Mesothelial cell of epicardium (in vitro differentiated cells): ENCODE measurements at places on chromosomes 1 and 21.

GRCh38 chr1:156114101-156114918, at the start of gene LMNA:
TSS of gene LMNA (plus strand) at chr1:156114711. CDS start at chr1:156114919, 208 bp downstream.
- DNase-seq = peak; percentile 60

GRCh38 chr1:157249739-157250138, 111.5 kb upstream of the ETV3 start:
- DNase-seq = no peak

DNA sequence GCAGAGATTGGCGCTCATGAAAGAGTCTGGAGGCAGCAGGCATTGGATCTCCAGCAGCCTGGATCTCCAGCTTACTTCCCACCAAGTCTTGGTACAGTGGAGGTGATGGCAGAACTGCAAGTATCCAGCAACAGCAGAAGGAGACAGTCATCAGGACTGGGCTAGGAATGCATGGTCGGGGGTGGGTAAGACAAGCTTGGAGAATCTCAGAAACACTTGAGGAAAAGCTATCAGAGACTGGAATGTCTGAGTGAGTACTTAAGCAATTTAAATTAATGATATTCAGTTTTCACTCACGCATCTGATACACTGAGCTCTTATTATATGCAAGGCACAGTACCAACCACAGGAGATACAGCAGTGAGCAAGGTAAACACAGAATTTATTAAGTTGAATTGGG, 9.8 kb downstream of the TMEM35B start:
- DNase-seq = no peak

GRCh38 chr1:16250524-16251251, 13.7 kb upstream of the CPLANE2 start:
- no peak for DNase-seq

DNA sequence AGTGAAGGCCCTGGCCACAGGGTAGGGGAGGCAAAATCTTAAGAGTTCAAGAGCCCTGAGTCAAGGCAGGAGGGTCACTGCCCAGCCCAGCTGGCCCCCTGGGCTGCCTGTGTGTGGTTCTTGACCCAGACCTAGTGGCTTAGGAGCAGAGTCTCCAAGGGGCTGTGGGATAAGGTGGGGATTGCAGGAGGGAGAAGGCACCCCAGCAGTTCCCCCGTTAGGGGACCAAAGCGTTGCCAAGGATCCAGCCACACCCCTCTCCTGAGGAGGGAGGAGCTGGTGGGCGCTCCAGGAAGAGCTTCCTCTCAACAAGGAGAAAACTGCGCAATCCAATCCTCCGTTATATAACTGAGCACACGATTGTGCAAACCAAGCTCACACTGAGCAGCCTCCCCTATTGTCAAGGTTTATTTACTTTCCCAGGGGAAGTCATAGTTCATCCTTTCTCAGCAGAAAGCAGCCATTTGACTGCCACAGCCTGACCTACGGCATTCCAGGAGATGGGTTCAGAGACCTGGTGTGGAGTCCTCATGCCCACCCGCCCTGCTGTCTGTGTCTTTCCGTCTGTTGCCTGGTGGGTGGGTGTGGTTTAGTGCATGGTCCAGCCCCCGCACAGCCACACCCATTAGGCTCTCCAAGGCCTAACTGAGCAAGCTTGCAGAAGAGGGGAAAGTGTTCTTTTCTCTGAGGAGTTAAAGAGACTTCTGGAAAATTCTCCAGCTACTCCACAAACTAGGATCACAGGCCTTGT, 3.5 kb downstream of the EPHX1 start:
- no peak for DNase-seq

- DNase-seq = no peak
These were observed 30.9 kb upstream of the TAL1 start for GRCh38 chr1:47262787-47263413.

DNA sequence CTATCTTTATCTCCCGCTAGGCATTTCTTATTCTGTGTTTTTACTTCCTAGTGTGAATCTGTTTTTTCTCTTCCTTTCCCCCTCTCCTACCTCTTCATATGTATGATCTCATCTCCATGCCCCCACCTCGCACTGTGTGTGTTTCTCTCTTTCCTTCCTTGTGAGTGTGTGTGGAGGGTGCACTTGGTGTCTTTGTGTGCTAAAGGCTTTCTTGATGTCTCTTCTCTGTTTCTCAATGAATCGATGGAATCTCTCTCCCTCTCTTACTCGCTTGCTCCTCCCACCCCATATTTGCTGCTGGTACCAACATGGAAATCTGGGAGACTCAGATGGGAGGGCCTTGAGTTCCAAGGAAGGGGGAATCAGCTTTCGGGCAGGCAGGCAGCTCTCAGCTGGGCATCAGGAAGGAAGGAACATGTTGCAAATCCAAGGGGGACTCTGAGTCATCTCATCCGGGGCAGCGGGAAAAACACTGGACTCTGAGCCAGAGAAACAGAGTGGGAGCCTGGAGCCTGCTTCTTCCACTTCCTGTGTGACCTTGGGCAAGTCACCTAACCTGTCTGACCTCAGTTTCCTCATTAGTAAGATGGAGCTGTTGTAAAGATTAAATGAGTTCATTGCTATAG, 147.5 kb downstream of the PTPRU start:
- peak; percentile 31 for DNase-seq

- DNase-seq = no peak
These were observed 1386.8 kb downstream of the MRPL39 start for GRCh38 chr21:24220446-24220845.

DNA sequence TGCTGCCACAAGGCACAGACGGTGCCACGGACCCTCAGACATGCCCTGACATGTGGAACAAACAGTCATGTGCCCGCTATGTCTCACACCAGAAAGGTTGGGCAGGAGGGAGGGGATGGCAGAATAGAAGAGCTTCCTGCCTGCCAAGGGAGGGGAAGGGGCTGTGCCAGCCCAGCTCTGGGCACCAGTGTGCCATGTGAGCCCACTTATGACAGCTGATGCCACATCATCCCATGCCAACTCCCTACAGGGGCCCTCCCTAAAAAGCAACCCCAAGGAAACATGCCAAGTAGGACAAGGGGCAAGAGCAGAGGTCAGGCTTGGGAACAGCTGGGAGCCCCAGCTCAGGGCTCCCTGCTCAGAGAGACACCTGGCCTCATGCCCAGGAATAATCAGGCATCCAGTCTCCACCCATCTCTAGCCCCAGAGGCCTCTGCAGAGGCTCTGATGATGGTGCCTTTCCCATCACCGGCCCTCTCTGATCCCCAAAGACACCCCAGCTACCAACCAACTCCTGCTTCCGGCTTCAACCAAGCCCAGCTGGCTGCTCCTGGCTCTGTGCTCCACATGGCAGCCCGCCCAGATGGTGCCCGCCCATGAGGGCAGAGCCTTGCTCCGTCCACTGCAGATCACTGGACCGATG, 10.3 kb downstream of the ADGRB2 start:
- DNase-seq = no peak

- no peak for DNase-seq
These were observed 79.9 kb downstream of the DMRTA2 start for GRCh38 chr1:50343323-50343722.

DNA sequence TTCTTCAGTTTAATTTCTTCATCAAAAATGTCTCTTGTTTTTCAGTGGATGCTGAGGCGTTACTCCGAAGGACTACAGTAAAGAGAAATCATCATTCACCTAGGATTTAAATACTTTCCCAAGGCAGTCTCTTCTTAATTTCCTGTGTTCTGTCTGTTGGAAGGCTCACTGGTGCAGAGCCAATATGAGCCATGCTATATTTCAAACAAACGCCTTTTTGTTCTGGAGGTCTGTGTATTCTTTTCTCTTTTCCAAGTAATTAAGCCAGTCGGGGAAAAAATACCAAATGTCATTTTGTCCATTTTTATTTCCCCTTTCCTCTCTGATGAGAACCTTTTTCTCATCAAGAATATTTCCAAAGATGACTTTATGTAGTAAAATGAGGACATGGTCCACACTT, 206.5 kb downstream of the RWDD3 start:
- DNase-seq = no peak

- DNase-seq = no peak
These were observed 36.6 kb downstream of the DOP1B start for GRCh38 chr21:36193200-36193599.

- DNase-seq = no peak
These were observed 28.0 kb upstream of the TSPAN2 start for GRCh38 chr1:115117298-115117697.

GRCh38 chr1:54869173-54869851, 17.7 kb downstream of the DHCR24 start:
- DNase-seq = no peak

DNA sequence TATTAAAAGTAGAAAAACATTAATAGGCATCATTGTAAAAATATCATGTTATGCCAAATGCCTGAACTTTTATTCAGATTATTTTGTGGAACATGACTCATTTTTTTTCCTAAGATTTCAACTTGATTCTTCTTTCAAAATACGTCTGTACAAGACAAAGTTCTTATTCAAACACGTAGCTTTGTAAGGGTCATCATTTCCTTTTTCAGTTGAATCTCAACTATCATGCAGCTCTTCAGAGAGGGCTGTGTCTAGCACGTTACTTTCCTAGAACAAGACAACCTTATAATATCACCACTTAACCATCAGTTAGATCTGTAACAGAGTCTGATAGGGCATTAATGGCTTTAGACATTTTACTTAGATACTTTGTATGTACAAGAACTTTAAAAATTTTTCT, 608.9 kb downstream of the AMY1C start:
- DNase-seq = no peak

DNA sequence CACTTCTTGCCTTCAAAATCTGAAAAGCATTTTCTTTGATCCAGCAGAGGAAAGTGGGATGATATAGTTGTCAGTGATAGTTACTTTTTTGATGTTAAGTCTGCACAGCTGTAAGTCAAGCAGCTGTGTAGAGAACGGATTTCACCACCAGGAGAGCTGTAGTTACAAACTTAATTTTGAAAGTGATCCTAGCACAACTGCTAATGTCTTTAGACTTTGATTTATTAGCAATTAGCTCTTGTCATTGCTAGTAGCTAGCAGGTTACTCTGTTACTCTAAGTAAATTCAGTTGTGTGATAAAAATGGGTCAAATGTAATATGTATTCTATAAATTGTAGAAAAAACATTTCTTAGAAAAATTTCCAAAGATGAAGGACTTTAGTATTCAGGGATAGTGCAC, 46.0 kb downstream of the ALG6 start:
- DNase-seq = no peak

DNA sequence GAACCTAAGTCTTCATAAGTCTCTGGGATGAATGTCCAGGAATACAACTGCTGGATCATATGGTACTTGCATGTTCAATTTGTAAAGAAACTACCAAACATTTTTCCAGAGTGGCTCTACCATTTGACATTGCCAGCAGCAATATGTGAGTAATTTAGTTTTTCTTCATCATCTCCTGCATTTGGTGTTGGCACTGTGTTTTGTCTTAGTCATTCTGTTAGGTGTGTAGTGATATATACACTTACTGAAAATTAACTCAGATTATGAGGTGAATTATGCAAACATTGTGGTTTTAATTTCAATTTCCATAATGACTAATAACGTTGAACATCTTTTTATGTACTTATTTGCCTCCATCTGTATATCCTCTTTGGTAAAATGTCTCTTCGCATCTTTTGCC, 138.7 kb downstream of the LRRC40 start:
- DNase-seq = no peak

GRCh38 chr1:62953633-62954032, 169.7 kb downstream of the ATG4C start:
- no peak for DNase-seq

- no peak for DNase-seq
These were observed 11.2 kb upstream of the NTMT2 start for GRCh38 chr1:170134521-170134920.

- DNase-seq = no peak
These were observed 1348.4 kb downstream of the NCAM2 start for GRCh38 chr21:22346576-22346975.

DNA sequence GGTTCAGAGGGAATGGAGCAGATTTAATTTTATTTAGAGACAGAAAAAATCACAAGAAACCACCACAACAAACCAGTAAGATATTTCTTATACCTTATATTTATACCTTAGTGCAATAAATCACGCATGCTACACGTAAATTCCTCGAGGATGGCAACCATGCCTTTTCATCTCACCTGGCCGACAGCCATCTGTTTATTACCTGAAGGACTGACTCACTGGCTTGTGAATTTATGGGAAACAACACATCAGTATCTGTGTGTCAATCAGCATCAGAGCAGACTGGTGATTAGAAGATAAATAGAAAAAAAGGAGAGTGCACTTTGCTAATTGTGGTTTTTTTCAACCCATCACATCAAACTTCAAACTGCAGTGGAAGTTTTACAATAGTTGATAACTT, 58.4 kb downstream of the S1PR1 start:
- DNase-seq = no peak

- no peak for DNase-seq
These were observed 46.8 kb upstream of the PSEN2 start for GRCh38 chr1:226823643-226824042.
